ENCODE measurements at places on chromosomes 4 and X.

DNA sequence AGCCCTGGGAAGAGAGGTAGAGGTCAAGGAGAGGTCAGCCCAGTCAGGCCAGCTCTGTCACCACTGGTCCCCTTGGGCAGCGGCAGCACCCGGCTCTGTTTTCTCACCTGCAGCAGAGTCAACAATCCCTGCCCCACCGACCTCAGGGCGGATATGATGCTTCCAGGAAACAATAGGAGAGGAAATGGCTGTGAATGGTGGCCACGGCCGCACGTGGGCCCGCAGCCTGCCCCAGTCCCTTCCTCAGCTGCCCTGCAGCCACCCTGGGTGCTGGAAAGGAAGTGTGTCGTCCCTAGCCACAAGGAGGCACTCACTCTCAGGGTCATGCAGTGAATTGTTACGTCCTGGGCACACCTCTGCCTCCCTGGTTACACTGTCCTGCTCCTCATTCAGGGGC lies 92.5 kb upstream of the ENPP6 start:
- no peak for DNase-seq

GRCh38 chr4:53590187-53590586 lies 1.1 kb downstream of the LNX1 start:
- DNase-seq: no peak

GRCh38 chrX:150212672-150213480 lies 150.2 kb upstream of the MAMLD1 start:
- DNase-seq: peak; percentile 46

DNA sequence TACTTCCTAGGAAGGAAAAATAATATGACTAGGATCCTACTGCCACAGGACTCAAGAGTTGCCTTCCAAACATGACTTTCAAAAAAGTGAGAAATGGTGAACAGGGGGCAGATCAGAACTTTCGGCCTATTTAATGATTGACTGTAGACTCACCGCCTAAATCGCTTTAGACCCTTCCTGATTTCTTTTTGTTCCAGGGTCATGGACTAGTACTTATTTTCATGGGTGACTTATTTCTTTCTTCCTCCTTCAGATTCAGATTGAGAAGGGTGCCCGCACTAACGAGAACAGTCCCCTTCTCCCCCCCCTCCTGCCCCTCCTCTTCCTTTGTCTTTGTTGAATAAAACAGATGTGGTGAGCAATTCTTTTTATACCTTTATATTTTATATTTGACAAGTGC lies 48.0 kb upstream of the KLHL8 start:
- DNase-seq: no peak

DNA sequence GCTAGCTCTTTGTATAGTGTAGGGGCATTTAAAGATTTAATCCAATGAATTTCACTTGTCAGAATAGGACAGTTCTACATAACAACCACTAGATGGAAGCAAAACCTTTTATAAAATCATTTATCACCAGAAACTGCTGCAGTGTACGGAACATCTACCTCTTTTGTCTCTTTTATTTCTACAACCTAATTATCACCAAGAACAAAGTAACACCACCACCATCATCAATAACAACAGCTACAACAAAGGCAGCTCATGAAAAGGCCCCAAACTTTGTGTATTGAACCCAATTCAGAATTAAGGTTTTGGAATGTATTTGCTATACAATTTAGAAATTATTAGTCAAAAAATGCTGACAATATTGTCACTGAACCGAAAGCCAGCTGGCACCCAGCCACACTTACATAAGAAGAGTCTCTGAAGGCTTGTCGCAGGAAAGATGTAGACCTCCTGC lies 260.9 kb upstream of the RPS6KA3 start:
- DNase-seq: no peak

- DNase-seq: no peak
These were observed 2.4 kb upstream of the FAM53A start for GRCh38 chr4:1686440-1687036.

DNA sequence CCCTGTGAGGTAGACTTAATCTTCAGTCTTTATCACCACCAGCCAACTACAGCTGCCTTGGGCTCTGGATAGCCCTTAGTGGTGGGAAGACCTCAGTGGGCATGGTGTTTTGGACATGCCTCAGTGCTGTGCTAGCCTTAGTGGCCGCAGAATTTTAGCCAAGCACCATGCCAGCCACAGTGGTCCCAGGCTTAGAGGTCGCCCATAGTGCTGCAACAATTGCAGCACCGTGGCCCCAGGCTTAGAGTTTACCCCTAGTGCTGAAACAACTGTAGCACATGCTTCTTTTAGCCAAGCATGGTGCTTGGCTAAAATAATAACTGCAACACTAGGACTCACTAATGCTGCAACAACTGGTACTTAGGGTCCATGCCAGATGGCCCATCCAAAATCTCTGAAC lies 38.9 kb upstream of the SULT1B1 start:
- DNase-seq: no peak
